ENCODE measurements at places on chromosomes 2 and 18. TPM values are rescaled to one million over a fixed set of nuclear protein-coding genes. Genes with fewer than 3 reads are reported as not detected.

The TMEM214 gene
- total RNA-seq: 69.5 TPM

The POTEI gene
- not detected for total RNA-seq

The DSC3 gene
- under 0.01 TPM for total RNA-seq

The TUBA3D gene
- not detected for total RNA-seq

The PID1 gene
- total RNA-seq: 15.9 TPM

The CNGA3 gene
- total RNA-seq: not detected

The KLF7 gene
- total RNA-seq: 5.4 TPM

GRCh38 chr18:36120297-36120696 is 8.8 kb downstream of the SLC39A6 start:
- no peak for DNase-seq

GRCh38 chr2:167637741-167638140 is 609.7 kb downstream of the STK39 start:
- DNase-seq: no peak

- no peak for DNase-seq
Measured at GRCh38 chr2:47592381-47592780, 189.4 kb downstream of the MSH2 start.

DNA sequence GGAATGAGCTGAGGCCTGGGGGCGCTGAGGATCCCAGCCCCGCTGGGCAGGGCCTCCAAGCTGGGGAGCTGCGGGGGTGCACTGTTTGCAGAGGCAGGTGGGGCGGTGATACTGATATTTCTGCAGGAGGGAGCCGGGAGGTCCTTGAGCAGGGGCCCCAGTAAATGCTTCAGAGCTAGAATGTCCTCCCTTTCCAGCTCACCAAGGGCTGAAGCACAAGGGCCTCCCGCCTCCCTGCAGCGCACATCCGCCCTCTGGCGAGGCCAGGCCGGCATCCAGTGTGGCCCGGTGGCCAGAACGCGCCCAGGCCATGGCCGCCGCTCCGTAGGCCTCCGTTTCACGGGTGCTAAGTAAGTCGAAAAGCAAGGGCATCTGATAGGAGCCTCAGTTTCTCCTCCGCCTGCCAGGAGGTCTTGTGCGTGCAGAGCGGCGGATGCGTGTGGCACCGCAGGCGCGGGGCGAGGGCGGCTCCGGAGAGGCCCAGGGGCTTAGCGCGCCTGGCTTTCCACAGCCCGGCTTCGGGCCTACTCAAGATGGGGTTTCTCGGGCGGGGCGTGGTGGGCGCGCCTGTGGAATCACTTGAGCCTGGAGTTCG is 29.5 kb upstream of the CHMP1B start:
- DNase-seq: no peak

DNA sequence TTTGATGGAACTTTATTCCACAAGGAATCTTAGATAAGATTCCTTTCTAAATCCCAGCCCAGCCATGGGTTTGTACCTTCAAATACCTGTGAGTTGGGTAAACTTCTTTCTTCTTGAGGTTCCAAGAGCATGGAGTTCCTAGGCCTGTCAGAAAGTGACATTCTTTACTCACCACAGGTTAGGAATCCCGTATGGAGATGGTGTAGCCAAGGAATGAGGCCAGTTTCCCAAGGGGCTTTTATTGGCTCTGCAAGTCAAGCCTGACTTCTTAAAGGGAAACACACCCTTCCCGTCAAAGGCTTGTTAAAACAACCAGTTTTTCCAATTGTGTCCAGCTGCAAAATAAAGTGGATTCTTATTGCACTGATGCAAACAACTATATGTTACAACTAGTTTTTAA is 45.8 kb downstream of the STK17B start:
- DNase-seq: peak; percentile 13

GRCh38 chr2:38722271-38723061 is 28.7 kb downstream of the SRSF7 start:
- no peak for DNase-seq

DNA sequence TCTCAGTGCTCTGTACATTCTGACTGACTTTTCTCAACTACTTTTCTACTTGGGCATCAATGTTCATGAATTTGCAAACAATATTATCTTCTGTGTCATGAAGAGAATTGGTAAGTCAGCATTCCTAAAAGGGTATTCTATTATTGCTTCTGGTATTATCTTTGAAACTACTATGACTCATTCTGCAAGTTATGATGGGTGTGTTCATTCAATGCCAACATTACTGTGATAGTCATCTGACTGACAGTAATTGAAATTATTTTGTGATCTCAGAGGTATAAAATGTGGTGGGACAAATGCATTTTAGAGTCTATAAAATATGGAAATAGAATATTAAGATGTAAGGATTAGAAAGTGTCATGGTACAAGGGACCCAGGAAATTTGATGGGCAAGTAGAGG is 736.0 kb upstream of the CELF4 start:
- no peak for DNase-seq

DNA sequence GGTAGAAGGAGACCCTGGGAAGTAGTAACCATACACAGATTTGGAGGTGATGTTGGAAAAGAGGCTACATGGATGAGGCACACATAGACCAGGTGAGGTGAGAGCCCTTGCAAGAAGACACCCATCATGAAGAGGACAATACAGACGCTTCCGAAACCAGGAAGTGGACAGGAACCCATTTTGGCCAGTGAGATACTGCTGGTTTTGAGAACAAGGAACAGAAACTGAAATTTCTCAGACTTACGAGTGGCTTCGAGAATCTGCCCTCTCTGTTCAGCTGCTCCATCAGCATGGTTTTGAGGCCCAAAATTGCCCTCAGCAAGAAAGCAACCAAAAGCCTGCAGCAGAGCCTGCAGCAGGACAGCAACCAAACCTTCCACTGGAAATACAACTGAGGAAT is 479.1 kb upstream of the NRXN1 start:
- no peak for DNase-seq

GRCh38 chr2:15708161-15708560 is 116.5 kb downstream of the DDX1 start:
- no peak for DNase-seq

GRCh38 chr2:182858671-182859070 is 7.8 kb downstream of the FRZB start:
- peak; percentile 60 for DNase-seq

DNA sequence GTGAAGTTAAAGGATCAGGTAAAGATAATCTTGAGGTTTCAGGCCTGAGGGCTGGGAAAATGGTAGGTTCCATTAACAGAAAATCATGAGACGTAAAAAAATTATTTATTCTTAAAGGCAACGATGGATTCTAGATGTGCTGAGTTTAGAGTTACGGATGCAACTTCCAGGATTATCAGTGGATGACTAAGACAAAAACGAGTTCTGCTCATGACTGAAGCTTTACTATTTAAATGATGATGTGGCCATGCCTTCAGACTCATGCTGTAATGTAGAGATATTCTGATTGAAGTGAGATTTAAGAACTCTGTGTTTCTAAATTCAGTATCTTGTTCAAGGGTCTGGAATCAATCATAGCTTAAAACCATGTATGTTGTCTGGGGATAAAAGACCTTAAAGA is 5.0 kb downstream of the TMEM237 start:
- DNase-seq: no peak

All from RPMI7951 (cell line).